ENCODE measurements at places on chromosomes 2 and 18. TPM values are rescaled to one million over a fixed set of nuclear protein-coding genes. Genes with fewer than 3 reads are reported as not detected.

GRCh38 chr2:171810422-171811244 lies 83.4 kb downstream of the SLC25A12 start:
- no peak for DNase-seq

GRCh38 chr18:73924836-73925235 lies 222.8 kb downstream of the FBXO15 start:
- no peak for DNase-seq

NT5DC4 gene
- total RNA-seq: not detected

SERPINB7 gene
- total RNA-seq: not detected

- no peak for DNase-seq
Measured at GRCh38 chr2:32783469-32783868, 155.6 kb downstream of the TTC27 start.

GKN1 gene
- not detected for total RNA-seq

GRCh38 chr2:37090019-37090477 lies 5.7 kb downstream of the GPATCH11 start:
- DNase-seq: no peak

GRCh38 chr18:47501946-47502345 lies 250.5 kb upstream of the SKOR2 start:
- DNase-seq: no peak

LONRF2 gene
- total RNA-seq: 0.68 TPM

GRCh38 chr2:26640331-26640745 lies 828 bp downstream of the CIB4 start:
- DNase-seq: no peak

DNA sequence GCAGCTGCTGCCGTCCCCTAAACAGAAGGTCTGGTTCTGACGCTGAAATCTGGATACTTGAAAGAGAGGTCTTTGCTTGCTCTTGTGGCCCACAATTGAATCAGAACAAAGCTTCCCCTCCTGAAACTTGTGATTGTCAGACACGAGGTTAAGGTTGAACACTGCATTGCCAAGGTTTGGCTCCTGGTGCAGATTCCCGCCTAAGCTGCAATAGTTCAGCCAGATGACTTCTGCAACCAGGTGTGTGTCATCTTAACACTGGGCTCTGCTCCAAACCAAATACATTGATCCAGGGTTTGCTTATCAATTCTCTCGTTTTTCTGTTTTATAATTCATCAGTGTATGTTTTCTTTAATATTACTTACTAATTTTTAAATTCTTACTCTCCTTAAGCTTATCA lies 14.6 kb downstream of the GKN1 start:
- peak; percentile 59 for DNase-seq

RFTN2 gene
- 1.1 TPM for total RNA-seq

RAB6C gene
- total RNA-seq: not detected

- no peak for DNase-seq
Measured at GRCh38 chr2:43537137-43537536, 58.7 kb downstream of the THADA start.

DNA sequence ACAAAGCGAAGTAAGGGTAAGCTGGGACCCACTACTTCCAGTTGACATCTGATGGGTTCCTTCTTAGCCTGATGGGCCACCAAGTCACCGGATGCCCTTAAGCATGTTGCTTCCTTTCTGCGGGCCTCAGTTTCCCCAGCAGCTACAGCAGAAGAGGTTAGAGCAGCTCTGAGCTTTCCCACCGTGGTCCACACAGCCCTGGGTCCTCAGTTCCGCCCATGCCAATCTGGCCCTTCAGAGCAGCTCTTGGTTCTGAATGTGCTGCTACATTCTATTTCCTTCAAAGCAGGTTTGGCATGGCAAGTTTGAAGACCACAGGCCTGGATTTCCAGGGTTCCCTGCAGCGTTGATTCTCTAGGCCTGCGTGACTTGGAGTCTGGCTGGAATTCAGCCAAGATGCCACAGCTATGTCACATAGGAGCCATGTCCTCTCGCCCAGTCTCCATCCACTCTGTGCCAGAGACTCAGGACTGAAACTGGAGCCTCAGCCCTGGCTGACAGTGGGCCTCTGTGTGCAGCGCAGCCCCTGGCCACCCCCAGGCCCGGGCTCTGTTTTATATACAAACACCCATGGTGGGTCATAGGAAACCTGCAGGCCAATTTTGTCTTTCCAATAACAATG lies 79.6 kb downstream of the TFCP2L1 start:
- no peak for DNase-seq

SCN7A gene
- 0.73 TPM for total RNA-seq

- no peak for DNase-seq
Measured at GRCh38 chr18:46555724-46556123, 101.3 kb downstream of the LOXHD1 start.

OSR1 gene
- 0.18 TPM for total RNA-seq

DNA sequence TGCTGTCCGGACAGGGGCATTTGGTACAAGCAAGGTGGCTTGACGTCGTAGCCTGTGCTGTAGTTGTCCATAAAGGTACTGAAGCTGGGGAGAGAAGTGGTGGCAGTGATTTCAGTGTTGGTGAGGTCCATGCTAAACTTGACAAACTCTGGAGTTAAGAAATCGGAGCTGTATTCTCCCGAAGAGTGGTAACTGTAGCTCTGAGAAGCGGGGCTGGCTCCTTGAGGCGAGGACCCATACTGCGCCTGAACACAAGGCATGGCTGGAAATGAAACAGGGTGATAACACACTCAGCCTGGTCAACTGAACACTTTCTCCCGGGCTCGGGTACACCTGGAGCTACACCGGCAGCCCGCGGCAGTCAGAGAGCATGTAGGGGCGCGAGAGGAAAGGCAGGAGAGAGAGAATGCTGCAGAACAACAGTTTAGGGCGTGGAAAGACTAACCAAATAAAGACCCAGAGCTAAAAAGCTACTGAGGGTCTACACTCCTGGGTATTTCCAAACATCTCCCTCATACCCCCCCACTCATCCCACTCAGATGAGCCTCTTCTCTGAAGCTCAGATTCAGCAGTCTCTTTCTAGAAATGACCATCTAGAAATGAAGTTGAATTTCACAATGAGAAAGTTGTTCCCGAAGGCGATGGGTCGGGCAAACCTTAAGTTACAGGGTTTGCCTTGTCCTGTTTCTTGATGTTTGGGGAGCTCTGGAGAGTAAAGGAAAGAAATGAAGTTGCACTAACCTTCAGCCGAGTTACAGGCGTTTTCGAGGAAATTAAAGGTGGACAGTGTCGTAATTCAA lies 2.4 kb downstream of the NR4A2 start:
- DNase-seq: no peak

SLC9A4 gene
- total RNA-seq: not detected

DNA sequence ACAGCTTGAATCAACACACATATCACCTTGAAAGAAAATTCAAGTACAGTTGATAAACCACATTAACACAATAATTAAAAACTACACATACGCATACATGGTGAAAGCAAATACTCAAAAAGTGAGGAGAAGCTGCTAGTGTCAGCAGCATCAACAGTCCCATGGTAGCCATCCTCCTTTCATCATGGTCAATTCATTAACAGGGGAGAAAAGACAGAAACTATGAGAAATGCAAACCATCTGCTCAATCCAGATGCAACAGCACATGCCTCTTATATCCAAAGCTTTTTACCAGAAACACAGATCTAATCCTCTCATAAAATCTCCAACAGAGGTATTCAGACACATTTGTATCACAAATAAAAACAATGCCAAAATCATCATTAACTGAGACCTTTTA lies 81.9 kb upstream of the CHRNA1 start:
- DNase-seq: no peak

DNA sequence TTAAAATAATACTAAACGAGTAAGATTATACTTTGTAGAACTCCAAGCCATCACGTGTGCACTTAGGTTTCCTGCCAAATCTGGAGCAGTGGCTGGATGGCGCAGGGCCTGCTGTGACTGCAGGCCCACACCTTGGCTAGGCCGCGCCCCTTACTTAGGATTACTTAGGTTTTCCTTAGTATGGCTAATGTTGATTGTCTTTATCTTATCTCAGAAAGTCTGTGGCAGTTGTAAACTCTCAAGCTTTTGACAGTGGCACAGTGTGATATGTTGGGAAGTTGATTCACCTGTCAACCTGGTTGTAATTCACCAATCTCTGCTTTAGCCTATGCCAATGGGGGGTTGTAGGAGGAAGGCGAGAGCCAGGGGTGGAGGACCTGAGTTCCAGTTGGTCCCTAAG lies 208.4 kb downstream of the ZNF407 start:
- no peak for DNase-seq

- no peak for DNase-seq
Measured at GRCh38 chr2:162839419-162839818, 852 bp upstream of the KCNH7 start.

- DNase-seq: peak; percentile 80
Measured at GRCh38 chr2:98385050-98385699, 38.9 kb downstream of the CNGA3 start.

DNA sequence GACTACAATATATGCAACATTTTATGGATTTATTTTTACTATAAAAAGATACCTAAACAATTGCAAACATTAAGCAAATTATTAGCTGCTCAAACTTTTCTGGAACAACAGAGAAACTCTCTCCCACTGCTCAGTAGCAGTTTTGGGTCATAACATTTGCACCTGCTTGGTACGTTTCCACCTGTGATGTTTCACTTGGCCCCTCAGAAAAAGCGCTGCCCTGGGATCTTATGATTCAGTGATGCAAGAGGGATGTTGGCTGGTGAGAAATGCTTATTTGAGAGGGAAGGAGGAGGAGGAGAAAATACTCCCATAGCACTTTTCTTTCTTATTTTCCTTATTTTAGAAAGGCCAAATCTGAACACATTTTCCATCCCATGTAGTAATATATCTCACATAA lies 9.2 kb downstream of the IRS1 start:
- no peak for DNase-seq

DNA sequence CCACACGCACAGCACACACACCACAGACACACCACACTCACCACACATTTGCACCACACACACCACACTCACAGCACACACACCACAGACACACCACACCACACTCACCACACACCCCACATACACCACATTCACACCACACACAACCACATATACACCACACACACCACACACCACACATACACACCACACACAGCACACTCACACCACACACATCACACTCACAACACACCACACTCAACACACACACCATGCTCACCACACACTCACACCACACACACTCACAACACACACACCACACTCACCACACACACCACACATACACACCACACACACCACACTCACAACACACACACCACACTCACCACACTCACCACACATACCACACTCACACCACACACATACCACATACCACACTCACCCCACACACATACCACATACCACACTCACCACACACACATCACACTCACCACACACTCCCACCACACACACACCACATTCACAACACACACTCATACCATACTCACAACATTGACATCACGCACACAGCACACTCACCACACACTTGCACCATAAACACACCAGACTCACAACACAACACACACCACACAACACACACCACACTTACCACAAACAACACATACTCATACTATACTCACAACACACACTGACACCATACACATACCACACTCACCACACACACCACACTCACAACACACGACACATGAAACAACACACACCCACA lies 60.0 kb downstream of the SDC1 start:
- no peak for DNase-seq

CCDC85A gene
- 0.08 TPM for total RNA-seq

- DNase-seq: no peak
Measured at GRCh38 chr2:236159778-236160170, 8.4 kb downstream of the GBX2 start.

- DNase-seq: peak; percentile 50
Measured at GRCh38 chr2:240593026-240593702, 6.6 kb downstream of the CAPN10 start.

DNA sequence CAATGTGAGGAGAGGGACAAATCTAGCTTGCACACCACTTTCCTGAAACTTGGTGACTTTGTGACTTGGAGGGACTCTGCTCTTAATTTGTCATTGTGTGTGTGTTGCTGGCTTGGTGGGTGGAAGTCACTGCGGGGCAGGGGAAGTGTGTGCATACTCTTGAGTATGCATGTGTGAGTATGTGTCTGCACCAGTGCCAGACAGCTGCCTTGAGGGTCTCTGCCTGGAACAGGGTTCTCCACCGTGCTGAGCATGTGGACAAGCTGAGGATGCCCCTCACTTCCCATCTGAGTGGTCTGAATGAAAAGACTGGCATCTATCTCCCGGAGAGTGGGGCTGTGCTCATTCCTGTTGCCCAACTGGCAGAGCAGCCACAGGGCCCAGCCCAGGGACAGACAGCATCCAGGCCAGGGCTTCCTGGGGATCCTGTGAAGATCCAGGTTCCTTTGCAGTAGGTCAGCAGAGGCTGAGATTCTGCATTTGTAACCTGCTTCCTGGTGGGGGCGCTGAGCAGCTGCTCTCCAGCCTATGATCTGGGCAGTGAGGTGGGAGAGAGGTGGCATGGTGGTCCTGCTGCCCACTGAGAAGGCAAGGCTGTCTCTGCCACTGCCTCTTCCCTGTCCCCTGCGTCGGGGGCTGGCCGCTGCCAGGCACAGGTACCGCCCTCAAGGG lies 138.9 kb upstream of the HAAO start:
- no peak for DNase-seq

RTKN gene
- 114 TPM for total RNA-seq

All from left lobe of liver (tissue), 2 donors.